Activated CD8-positive, alpha-beta memory T cell treated with anti-CD3 and anti-CD28 coated beads for 48 hours (primary cell): ENCODE measurements at places on chromosomes 16 and 17.
A peak's percentile ranks its signal among the peaks of the same experiment; 100 is the strongest.

DNA sequence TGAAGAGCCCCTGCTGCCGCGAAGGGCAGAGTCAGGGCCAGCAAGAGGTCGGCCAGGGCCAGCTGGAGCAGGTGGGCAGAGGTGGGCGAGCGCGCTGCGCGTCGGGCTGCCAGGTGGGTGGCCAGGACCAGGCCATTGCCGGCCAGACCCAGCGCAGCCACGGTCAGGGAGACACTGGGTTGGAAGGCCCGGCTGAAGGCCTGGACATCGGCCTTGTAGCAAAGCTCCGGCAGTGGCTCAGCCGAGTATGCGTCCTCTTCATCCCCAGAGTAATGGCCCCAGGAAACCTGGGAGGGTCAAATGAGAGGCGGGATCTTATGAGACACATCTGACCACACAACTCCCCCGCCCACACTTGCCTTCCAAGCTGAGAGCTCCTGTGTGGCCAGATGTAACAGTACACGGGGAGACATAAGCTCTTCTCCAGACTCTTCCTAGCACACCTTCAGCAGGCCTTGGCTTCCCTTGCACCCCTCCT is 1.3 kb downstream of the CCR10 start:
- no peak for DNase-seq

DNA sequence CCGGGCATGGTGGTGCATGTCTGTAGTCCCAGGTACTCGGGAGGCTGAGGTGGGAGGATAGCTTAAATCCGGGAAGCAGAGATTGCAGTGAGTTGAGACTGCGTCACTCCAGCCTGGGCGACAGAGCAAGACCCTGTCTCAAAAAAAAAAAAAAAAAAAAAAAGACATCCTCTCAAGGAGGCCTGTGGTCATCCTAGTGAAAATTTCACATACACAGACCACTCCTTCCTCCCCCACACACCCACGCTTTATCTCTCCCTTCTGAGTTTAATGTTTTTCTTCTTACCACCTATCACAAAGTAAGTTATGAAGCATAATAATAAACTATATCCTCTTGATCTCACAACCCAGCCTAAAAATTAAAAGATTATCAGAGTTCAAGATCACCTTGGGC is 1.3 kb upstream of the NOL11 start:
- DNase-seq: no peak

GRCh38 chr16:46991729-46992704 is 18.5 kb upstream of the DNAJA2 start:
- DNase-seq: no peak

GRCh38 chr16:73725156-73725555 is 571.5 kb upstream of the PSMD7 start:
- DNase-seq: no peak

DNA sequence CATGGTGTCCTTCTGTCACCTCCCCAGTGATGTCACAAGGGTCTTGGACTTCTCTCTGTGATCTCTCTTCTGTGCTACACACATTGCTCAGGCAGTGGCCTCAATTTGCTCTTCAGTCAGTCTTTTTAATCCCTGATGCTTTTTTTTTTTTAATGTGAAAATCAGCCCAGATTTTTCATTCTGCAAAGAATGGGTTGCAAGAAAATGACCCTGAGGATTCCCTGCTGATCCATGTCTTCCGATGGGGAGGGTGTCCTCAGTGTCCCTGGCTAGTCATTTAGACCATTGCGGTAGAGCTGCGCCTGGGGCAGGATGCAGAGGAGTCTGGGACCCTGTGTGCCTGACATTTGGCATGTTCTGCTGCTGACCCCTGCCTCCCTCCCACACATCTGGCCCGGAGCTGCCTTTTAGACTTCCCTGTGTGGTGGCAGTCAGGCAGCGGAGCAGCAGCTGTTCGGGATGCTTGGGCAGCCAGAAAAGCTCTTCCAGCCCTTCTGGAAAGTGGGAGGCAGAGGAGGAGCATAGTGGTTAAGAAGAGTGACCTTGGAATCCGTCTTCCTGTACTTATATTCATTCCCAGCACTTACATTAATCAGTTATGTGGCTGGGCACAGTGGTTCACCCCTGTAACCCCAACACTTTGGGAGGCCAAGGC is 12.3 kb downstream of the GPT2 start:
- DNase-seq: no peak

DNA sequence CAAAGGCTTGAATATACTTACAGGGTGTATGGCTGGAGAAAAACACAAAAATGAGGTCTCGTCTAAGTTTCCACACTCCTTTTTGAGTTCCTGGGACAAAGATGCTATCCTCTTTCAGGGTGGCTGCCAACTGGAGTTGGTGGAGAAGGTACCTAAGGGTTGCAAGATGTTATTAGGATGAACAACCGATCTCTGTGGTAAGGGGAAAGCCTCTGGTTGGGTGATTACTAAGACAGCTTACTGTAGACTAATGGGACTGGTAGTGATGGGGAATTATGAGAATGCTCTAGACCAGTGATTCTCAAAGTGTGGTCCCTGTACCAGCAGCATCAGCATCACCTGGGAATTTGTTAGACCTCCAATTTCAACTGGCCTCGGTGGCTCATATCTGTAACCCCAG is 6.0 kb downstream of the ADAT1 start:
- DNase-seq: no peak

GRCh38 chr16:3671424-3671823 is 16.9 kb downstream of the DNASE1 start:
- DNase-seq: no peak

GRCh38 chr17:16287563-16288027 is 65.7 kb downstream of the CENPV start:
- no peak for DNase-seq

- no peak for DNase-seq
Measured at GRCh38 chr16:6512512-6512911, 820.1 kb upstream of the RBFOX1 start.

- DNase-seq: no peak
Measured at GRCh38 chr16:65697065-65697464, 575.2 kb upstream of the CDH11 start.

DNA sequence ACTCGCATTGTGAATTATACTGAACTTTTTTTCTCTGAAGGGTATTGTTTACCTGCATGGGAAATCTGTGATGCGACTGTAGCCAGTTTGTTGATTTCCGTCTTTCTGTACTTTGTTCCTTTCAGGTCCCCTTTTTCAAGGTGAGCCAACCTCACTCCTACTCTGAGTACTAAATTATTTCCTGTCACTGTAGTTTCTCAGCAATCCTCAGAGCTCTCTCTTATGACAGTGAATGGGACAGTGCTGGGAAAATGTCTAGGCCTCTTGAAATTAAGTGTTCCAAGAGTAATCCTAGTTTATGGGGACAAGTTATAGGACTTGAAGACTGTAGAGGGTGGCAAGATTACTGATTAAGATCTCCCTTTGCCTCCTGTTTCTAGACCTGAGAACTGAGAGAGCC is 167.6 kb downstream of the CNTNAP4 start:
- DNase-seq: no peak

- DNase-seq: no peak
Measured at GRCh38 chr16:47734987-47735594, 274.0 kb downstream of the PHKB start.

DNA sequence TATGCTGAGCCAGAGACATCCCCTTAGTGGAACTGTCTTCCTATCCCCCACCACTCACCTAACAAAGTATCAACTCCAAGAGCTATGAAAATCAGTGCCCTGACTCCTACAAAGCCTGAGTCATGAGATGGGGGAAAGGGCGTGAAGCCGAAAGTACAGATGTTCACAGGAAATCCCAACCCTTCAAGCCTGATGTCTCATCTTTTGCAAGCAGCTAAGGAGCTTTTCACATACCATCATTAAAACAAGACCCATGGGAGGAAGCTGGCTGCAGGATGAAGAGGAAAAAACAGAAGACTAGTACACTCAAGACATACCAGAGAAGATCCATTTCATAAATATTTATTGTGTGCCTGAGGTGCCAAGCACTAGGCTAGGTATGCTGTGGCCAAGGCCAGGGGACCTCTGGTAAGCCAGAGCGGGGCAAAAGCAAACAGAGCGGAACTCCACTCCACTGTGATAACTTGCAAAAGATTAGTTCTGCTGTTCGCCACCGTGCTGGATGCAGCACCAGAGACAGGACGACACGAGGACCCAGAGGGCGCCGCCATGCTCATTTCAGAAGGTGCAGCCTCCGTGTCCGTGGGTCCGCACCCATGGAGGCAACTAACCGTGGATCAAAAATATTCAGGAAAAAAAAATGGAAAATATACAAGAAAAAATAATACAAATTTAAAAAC is 4.5 kb upstream of the MNT start:
- DNase-seq: no peak

DNA sequence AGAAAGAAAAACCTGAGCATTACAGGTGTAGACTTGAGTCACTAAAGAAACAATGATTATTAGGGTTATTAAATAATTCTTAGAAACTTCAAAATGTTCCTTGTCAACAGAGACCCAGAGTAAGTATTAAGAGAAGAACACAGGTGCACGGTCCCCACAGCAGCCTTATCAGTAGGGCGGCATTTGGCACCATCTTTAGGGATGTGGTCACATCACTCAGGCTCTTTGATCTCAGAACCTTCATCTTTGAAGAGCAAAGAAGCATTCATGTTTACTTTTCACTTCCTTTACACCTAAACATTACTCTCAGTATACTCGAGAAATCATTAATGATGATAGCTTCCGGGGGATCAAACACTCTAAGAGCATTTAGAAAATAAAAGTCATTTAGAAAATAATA is 928.7 kb downstream of the KCNJ2 start:
- no peak for DNase-seq

DNA sequence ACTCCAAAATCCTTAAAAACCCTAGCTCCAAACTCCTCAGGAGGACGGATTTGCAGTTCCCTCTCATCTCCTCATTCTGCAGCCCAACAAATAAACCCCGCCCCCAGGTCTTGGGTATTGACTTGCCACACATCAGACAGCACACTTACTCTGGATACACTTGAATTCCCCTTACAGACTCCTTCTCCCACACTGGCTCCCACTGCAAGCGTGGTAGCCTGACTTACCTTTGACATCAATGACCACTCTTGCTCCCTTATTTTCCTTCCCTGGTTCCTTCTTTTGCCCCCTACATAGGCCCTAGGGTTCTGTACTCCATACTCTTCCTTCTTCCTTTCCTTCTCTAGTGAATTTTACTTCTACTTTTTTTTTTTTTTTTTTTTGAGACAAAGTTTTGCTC is 7.5 kb downstream of the RFFL start:
- no peak for DNase-seq

DNA sequence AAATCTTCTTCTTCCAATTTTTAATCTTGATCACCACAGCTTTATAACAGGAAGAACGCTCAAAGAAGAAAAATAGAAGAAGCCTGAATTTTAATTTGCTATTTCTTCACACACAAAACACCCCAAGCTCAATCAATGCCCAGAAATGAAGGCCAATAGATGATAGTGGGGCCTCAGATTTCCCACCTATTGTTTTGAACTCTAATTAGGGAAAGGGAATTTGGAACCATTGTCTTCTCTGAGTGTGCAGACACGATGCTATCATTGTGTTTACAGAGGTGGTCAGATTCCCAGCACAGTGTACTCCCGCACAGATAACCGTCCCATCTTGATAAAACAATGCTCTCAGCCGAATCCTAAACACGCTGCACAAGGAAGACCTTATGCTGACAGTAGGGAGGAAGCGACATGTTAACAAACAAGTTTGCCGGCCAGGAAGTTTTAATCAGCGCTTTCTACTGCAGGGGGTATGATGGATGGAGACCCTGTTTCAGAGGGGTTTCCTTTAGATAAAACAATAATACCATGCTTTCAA is 684.7 kb downstream of the MAF start:
- no peak for DNase-seq

DNA sequence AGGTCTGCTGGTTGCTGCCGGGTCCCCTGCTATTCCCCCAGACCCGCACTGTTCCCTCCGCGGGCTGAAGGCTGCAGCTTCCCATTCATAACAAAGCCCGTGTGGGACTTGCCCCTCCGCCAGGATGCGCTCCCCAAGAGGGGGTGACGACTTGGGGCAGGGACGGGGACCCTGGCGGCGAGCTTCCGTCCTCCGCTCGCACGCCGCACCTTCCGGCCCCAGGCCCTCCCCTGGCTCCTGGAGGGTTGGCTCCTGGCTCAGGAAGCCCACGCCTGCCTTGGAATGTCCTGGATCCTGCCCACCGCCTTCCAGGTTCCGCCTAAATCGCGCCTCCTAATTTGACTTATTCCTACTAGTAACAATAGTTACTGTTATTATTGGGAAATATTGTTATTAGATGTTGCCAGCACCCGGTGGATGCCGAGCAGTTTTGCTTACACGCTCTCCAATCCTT is 1.1 kb upstream of the TFAP4 start:
- DNase-seq: peak; percentile 20

- DNase-seq: no peak
Measured at GRCh38 chr16:27175888-27176287, 27.4 kb upstream of the KDM8 start.

- no peak for DNase-seq
Measured at GRCh38 chr16:86325360-86325759, 185.0 kb upstream of the FOXF1 start.

DNA sequence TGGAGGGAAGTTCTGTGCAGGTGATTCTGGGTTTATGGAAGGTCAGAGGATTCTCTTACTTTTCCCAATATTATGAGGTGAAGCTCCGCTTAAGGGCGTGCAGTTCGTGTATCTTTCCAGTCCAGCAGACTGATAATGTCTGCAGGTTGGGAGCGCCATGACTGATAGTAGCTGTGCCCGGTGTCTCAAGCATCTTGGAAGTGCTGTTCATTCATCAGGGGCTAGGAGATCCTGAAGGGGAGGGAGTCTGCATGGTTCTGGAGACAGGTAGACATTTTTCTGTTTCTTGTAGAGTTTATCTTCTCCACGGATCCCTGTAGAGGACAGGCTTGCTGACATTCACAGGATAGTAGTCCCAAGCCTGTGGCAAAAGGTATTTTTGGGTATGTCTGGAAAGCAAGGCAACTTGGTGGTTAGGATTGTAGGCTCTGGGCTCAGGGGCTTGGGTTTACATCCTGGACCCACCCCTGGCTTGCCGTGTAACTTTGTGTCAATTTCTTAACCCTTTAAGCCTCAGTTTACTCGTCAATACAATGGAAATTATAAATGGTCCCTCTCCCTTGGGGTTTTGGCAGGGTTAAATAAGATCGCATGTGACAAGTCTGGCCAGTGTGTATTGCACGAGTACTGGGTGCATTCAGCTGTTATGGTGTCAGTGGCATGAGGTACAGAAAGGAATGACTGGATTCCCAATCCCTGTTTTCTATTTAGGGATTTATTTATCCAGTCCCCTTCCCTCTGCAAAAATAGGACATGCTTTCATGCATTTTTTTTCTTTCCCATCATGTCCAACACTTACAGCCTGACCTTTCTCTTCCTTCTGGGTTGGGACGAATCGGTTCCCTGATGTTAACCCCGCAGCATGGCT is 8.2 kb downstream of the HLF start:
- no peak for DNase-seq

- no peak for DNase-seq
Measured at GRCh38 chr17:59185997-59186396, 23.8 kb upstream of the SMG8 start.
